ENCODE measurements at places on chromosomes 1 and 21.

DNA sequence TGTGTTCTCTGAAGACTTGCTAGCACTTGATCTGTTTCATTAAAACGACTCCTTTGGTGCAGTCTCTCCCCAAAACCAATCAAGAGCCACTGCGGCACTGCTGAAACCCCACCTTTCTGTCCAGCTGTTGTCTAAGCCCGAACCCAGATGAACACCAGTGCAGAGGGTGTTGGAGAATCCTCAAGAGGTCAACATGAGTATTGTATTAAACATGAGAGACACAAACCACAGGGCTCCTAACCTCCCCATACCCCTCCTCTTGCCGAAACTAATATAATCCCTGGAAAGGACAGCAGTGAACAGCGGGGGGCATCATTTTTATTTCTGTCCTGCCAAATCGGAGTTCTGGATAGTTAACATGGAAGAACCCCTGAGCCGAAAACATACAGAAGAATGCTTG, 333.9 kb downstream of the CAMTA1 start:
- DNase-seq = no peak

GRCh38 chr1:10195570-10195969, 14.8 kb upstream of the KIF1B start:
- no peak for DNase-seq

DNA sequence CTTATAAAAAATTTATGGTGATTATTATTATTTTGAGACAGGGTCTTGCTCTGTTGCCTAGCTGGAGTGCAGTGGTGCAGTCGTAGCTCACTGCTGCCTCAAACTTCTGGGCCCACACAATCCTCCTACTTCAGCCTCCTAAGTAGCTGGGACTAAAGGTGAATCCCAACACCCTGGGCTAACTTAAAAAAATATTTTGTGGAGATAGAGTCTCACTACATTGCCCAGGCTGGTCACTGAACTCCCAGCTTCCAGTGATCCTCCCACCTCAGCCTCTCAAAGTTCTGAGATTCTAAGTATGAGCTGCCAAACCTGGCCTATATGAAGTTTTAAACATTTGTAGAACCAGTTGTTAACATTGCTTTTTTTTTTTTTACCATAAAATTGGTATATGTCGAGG, 18.2 kb downstream of the NFIA start:
- DNase-seq = no peak

- DNase-seq = no peak
These were observed 16.5 kb downstream of the CTSS start for GRCh38 chr1:150748878-150749719.

- no peak for DNase-seq
These were observed 62.2 kb upstream of the ATP1B1 start for GRCh38 chr1:169044296-169044695.

DNA sequence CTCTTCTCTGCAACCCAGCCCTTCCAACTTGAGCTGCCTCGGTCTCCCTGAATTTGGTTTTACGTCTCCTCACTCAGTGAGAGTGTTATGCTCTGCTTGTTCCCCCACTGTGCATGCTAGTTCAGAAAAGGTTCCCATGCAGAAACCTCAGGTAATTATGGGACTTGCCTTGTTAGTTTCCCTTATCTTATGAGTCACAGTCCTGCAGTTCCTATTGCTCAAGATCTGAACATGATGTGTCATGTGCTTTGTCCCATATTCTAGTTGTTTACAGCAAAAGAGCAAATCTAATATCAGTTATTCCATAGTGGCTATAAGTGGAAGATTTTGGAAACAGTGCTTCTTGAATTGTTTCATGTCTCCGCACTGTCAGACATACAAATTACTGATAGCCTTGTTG, 74.4 kb downstream of the DUSP10 start:
- DNase-seq = no peak

GRCh38 chr1:116544588-116545358, 26.1 kb downstream of the CD58 start:
- DNase-seq = no peak

Data from NCI-H1694 treated with DMSO at 0.1 percent for 48 hours (cell line).